T-helper 17 cell (primary cell): ENCODE measurements at places on chromosomes 1 and 21. TPM values are rescaled to one million over a fixed set of nuclear protein-coding genes. Genes with fewer than 3 reads are reported as not detected.

HMGCS2 gene
- total RNA-seq = not detected

LMX1A gene
- total RNA-seq = not detected

DNA sequence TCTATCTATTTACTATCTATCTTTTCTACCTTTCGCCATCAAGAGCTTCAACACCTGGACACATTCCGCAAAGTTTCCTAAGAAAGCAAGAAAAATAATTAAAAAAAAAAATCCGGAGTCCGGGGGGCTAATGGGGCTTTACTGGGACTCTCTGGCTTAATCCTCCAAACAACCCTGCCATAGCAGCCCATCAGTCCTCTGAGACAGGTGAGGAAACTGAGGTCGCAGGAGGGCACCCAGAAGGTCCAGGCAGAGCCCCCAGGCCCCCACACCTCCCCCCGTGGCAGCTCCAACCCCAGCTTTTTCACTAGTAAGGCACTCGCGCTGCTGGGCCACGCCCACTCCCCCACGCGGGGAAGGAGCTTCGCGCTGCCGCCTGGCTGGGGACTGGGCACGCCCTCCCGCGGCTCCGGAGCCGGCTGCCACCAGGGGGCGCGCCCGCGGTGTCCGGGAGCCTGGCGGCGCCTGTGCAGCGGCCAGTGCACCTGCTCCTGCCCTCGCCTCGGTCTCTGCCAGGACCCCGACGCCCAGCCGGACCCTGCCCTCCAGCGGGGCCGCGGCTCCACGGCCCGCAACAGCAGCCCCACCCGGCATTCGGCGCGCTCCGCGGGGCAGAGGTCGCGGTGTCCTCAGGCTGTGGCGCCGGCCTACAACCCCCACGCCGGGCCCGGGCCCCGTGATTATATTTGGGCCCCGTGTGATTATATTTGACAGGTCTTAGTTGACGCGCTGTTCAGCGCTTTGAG lies 54.1 kb upstream of the SAMD11 start:
- DNase-seq = peak; percentile 84
- peaks cover 4% of the 10 kb centered on the region for H3K4me1 ChIP-seq
- peaks cover 27% of the 10 kb centered on the region for H3K27me3 ChIP-seq
- H3K36me3 ChIP-seq = no peaks in the 10 kb centered on the region

- H3K4me1 ChIP-seq = peaks cover 6% of the 10 kb centered on the region
- no peak for DNase-seq
- H3K27me3 ChIP-seq = peaks cover 5% of the 10 kb centered on the region
- H3K27ac ChIP-seq = no peak overlapping the region
- no peaks in the 10 kb centered on the region for H3K36me3 ChIP-seq
Measured at GRCh38 chr1:117563492-117563875, 42.4 kb upstream of the TENT5C start.

DNA sequence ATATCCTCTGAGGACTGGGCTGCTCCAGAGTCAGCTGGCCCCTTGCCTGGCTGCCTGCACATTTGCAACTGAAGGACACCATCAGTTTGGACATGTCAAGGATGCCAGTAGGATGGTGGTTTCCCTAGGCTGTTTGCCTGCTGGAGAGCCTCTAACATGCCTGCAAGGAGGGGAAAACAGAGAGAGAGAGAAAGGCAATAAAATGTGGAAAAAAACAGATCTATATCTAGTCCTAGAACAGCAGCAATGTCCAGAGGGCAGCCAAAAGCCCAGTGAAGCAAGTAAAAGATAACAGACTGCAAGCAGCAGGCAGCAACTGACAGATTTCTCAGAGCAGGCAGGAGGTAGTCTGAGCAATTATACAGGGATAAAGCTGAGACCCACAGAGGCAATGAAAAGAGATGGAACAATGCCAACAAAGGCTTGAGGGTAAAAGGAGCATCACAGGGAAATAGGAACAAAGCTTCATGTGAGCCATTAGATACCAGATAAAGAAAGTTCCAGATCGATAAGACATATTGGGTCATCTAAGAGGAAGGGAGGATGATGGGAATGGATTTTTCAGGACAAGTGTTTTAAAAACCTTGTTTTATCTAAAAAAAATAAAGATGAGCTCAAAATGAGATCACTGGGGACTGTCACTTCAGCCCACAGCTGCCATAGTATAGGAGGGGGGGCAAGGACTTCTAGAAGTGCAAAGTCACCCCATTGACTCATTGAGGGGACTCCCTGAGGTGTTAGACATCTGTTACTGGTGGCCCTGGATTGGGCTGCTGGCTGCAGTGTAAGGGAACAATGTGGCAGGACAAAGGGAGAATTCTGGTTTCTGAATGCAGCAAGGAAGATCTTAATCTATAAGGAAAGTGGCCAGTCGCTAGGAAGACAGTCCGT lies 38.6 kb upstream of the GADD45A start:
- H3K27me3 ChIP-seq = peaks cover 7% of the 10 kb centered on the region
- no peaks in the 10 kb centered on the region for H3K36me3 ChIP-seq
- H3K4me1 ChIP-seq = no peaks in the 10 kb centered on the region
- DNase-seq = no peak

GRCh38 chr1:81126989-81127581 lies 673.6 kb upstream of the ADGRL2 start:
- H3K4me3 ChIP-seq = no peak overlapping the region
- no peak overlapping the region for H3K27ac ChIP-seq
- no peaks in the 10 kb centered on the region for H3K4me1 ChIP-seq
- no peaks in the 10 kb centered on the region for H3K27me3 ChIP-seq

DNA sequence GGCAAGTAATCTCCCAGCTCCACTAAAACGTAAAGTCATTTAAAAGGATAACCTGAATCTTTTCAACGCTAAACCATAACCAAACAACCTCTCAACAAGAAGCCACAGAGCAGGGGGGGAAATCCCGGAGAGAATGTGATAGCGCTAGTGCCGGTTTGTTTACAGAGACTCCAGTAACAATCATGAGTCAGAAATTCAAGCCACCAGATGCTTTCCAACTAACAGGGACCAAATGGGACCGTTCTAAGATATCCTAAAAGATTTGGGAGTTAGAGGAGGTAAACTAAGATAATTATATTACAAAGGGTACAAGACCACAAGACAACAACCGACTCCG lies 825 bp downstream of the DCAF8 start:
- DNase-seq = peak; percentile 64
- no peaks in the 10 kb centered on the region for H3K27me3 ChIP-seq

- H3K27ac ChIP-seq = no peak overlapping the region
- DNase-seq = no peak
- no peak overlapping the region for H3K4me3 ChIP-seq
Measured at GRCh38 chr1:196071447-196071846, 536.8 kb downstream of the KCNT2 start.

GRCh38 chr21:25772686-25773085 lies 37.9 kb downstream of the GABPA start:
- no peak overlapping the region for H3K27ac ChIP-seq
- H3K27me3 ChIP-seq = no peaks in the 10 kb centered on the region
- H3K4me3 ChIP-seq = no peak overlapping the region
- DNase-seq = no peak
